A549 treated with CpdA at 1 μM for 4 hours (cell line): ENCODE measurements at places on chromosomes 11 and 22. TPM values are rescaled to one million over a fixed set of nuclear protein-coding genes. Genes with fewer than 3 reads are reported as not detected.

The KCTD17 gene
- 16.2 to 26.3 TPM (median 22.8 TPM) in 5 replicates for total RNA-seq

The GAB4 gene
- total RNA-seq = not detected in 5 replicates

The ENTHD1 gene
- not detected in 5 replicates for total RNA-seq

The KCNK4 gene
- 0.07 to 0.24 TPM in 2 of 5 replicates, not detected in the others for total RNA-seq

The BAIAP2L2 gene
- 2.9 to 4.9 TPM (median 4.4 TPM) in 5 replicates for total RNA-seq

The TMEM191B gene
- 0.26 to 1.2 TPM (median 0.79 TPM) in 4 of 5 replicates, not detected in the other for total RNA-seq

The MUC5AC gene
- 3.2 to 4.5 TPM (median 4.1 TPM) in 5 replicates for total RNA-seq

The UCP3 gene
- 1.0 to 2.0 TPM (median 1.7 TPM) in 5 replicates for total RNA-seq

The VSIG2 gene
- total RNA-seq = not detected in 5 replicates

The CELSR1 gene
- total RNA-seq = 23.2 to 26.2 TPM (median 25.6 TPM) in 5 replicates

The PLAAT2 gene
- 0.23 to 0.35 TPM in 2 of 5 replicates, not detected in the others for total RNA-seq

The TBX10 gene
- not detected in 5 replicates for total RNA-seq
